Stimulated activated CD8-positive, alpha-beta memory T cell treated with anti-CD3 and anti-CD28 coated beads, Interleukin-4, amount 100 ng/mL, for 4 hours (primary cell): ENCODE measurements at places on chromosomes 7 and 10.

DNA sequence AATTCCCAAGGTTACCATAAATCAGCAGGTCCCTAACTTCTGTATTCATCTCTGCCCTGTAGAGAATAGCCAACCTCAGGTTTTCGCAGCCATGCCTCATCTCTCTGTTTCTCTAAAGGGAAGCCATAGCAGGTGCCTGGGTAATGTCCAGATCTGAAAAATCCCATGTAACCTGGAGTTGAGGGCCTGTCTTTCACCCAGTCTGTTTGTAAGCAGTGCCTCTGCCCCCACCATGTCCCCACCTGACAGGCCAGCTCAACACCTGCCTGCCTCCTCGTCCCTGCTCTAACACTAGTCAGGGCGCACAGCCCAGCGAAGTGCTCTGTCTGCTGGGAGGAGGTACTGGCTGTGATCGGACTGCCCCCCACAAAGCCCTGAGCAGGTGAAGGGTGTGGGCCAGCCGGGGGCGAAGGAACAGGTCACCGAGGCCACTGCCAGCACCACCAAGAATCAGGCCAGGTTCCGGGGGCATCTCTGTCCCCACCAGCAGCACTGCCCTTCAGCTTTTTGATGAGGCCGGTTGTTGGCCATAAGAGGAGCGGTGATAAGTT lies 210.4 kb downstream of the MGMT start:
- DNase-seq = no peak

GRCh38 chr7:148264933-148265557 lies 325.5 kb upstream of the C7orf33 start:
- no peak for DNase-seq

DNA sequence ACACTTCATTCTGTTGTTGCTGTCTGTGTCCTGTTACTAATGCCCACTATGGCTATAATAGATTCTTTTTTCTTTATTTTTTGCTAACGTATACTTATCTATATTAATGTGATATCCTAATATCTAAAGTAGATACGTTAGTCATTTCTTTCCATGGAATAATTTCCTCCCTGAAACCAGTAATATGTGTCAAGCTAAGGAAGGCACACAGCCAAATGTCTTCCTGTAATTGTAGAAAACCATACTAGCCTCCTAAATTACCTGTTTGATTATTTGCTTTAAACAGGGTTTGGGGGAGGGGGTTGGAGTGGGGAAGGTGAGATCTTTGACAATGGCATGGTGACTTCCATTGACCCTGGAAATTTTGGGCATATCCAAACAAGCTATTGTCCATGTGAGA lies 56.4 kb downstream of the THNSL1 start:
- DNase-seq = no peak

- DNase-seq = no peak
Observed at GRCh38 chr10:13161857-13162271, 506 bp downstream of the MCM10 start.

- DNase-seq = no peak
Observed at GRCh38 chr7:101632641-101633040, 3.5 kb upstream of the MYL10 start.
